ENCODE measurements at places on chromosomes 5 and 9.

DNA sequence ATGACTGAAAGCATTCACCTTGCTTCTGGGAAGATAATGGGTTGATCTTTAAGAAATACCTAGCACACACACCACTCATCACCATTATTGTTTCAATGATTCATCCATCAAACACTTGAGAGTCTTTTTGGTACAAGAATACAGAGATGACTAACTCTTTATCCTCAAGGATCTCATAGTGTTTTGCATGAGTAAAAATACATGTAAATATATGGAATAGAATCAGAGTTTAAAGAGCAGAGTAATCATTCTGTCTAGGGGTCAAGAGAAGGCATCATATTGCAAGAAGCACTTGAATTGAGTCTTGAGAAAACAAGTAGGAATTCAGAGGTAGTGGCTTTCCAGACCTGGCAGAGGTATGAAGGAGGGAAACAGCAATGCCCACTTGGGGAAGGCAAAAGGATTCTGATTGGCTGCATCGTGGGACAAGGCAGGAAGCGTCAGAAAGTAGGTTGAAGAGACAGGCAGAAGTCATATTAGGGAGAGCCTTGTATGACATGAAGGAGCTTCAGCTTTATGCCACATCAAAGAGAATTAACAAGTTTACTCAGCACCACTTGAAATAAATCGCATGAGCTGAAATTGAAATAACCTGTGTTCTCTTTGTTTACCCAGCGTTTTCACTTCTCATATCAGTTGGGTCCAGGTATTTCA, 542.5 kb downstream of the TLE1 start:
- no peak for DNase-seq

DNA sequence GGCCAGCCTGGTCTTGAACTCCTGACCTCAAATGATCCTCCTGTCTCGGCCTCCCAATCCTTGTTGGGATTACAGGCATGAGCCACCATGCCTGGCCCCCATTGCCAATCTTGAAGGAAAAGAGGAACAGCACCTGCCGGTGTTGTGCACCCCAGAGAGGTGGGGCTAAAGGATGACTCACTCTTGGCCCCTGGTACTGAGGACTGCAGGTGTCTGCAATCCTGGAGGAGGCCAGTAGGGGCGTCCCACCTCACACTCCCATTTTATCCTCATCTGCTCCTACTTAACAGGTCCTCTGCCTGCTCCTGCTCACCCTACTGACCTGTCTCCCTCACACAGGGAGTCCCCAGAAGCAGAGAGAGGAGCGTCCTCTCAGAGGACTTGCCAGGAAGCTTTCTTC, 390.4 kb downstream of the ARHGEF28 start:
- DNase-seq = no peak

GRCh38 chr9:84668196-84669012, 1.1 kb upstream of the NTRK2 start:
- peak; percentile 55 for DNase-seq

DNA sequence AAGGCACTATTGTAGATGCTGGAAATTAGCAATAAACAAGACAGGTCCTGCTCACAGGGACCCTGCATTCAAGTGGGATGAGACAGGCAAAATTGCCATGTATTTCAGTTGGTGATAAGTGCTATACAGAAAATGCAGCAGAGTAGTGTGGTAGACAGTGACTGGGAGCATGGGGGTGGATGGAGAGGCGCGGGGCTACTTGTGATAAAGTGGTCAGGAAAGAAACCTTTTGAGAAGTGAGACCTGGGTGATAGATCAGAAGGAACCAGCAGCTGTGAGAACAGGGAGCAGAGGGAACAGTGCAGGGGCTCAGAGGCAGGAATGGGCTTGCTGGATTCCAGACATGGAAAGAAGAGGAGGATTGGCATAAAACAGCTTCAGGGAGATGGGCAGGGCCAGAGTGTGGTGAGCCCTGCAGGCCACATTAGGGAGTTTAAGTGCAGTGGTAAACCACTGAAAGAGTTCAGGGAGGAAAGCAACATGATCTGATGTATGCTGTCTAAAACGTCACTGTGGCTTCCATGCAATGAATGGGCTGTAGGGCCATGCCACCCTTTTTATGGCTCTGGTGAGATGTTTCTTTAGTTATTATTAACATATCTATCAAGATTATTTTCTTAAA, 7.3 kb downstream of the CRHBP start:
- DNase-seq = no peak

DNA sequence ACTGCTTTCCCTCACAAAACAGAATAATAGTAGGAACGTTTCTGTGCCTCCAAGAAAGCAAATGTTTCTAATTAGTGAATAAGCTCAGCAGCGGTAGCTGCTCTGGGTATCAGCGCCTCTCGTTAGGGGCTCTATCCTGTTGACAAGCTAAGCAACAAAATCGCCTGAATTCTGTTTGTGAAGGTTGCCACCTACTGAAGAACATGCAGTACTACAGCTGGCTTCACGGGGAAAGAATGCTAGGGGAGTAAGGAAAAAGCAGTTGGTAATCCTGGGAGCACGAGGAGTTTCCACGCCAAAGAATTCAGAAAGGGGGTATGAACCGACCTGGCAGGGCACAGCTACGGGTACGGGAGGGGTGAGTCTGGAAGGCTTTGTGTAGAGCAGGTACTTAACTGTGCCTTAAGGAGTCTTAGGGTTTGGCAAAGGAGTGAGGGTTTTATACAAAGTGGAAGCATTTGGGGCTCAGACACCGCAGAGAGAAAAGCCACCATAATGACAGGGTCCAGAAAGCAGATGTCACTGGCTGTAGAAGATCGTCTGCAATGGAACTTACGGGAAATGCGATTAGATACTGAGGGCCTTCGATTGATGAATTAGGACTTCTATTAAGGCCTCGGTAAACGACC, 171.7 kb downstream of the TTC39B start:
- peak; percentile 71 for DNase-seq

All from dermis microvascular lymphatic vessel endothelial cell (primary cell).